ENCODE measurements at places on chromosomes 13 and 19.

DNA sequence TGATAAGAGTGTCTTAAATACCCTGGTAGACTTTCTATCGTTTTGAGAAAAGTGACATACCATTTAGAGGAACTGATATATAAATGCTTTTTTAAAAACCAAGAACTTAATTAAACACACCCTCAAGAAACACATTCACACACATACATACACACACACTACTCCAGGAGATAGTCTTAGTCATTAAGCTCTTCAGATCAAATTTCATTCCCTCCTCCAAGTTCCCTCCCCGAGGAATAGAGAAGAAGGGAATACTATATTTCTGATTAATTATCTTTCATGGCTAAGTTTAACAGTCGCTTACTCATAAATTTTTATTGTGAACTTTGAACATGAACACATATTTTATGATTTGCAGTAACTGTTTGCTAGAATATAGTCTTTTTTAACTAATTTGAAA, 1109.5 kb downstream of the SLITRK1 start:
- no peak for DNase-seq

DNA sequence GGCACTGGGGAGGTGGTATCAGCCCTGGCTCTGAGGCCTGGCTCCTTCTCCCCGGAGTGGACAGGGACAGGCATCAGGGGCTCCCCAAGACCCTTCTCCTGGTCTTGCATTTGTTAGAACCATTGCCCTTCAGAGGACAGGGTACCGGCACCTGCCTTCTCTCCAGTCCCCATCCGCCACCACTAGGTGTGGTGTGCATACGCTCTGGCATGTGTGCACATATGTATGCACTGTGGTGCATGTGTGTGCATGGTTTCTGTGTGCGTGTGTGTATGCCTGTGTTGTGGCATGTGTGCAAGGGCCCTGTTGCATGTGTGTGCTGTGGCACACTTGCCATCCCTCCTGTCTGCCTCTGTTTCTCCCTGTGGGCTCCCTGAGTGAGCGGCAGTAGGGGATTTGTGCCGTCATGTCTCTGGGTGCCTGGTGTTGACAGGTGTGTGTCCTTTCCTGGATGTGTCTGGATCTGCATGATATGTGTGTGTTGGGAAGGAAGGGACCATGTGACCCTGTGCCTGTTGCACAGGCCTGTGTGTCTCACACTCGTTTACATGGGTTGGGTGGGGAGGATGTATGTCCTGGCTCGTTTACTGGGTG, 9.3 kb downstream of the KCTD15 start:
- DNase-seq: no peak

DNA sequence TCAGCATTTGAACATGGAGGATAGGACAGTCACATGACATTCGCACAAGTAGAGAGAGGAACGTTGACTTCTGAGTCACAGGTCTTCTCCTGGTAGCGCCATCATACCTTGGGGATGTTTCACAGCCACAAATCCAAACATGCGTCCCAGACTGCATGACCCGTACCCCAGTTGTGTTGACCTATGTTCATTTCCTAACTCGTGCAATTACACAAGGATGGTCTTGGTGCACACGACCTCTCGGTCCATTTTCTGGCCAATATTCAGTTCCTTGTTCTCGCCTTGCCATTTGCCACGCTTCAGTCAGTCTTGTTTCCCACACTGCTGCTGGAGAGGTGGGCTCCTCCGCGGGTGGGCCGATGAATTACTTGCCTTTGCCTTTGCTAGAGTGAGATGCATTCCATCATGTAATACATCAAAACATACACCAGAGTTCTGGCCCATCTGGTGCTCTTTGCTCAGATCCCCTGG, 87.3 kb downstream of the COL4A2 start:
- no peak for DNase-seq

- DNase-seq: no peak
Measured at GRCh38 chr13:99911965-99912566, 59.5 kb downstream of the ZIC5 start.

DNA sequence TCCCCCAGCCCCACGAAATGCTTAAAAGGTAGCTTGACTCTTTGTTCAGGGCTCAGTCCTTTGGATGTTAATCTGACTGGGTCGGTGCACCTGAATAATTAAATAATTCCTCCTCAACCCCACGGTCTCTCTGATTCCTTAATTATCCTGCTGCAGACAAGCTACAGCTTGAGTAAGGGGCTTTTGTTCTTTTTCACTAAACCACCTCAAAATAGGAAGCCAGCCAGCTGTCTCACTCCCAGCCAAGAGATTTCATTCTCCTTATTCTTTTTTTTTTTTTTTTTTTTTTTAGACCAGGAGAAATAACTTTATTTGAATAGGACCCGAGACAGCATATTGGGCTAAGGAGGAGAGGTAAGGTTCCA, 7.9 kb upstream of the FCGBP start:
- DNase-seq: no peak

Measured in HCT116 (cell line).